Fibroblast of skin of right biceps (primary cell): ENCODE measurements at places on chromosomes 5 and 9.
A peak's percentile ranks its signal among the peaks of the same experiment; 100 is the strongest.

GRCh38 chr5:90932052-90932699 lies 373.6 kb downstream of the ADGRV1 start:
- DNase-seq, result peak; percentile 56

DNA sequence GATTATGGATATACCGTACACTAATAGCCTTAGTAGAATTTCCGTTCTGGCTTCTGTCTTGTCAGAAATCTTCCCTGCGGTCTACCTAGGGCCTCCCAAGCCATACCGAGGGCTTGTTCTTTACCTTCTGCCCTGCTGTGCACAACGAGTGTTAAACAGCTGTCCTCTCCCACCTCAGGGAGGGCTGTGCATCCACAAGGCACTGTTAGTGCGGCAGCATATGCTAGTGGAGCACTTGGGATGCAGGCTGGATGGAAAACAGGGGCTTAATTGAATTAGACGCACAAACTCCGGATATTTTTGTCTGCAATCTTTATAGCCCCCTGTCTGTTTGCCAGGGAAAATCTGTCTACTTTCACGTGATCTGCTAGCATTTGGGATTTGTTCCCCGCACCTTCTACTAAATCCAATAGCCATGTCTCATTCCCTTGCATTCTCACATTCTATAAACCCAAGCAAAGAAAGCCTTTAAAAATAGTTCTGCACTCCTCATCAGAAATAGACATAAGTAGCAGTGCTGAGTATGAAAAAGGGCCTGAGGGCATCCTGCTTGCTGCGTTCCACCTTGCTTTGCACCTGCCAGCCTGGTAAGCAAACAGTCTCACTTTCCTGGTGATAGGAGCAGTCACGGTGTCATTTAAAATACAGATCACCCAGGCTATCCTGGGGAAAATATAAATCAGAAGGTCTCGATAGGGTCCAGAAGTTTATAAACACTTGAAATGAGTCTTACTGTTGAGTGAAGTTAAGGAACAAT lies 382.6 kb downstream of the RASEF start:
- DNase-seq, result no peak

DNA sequence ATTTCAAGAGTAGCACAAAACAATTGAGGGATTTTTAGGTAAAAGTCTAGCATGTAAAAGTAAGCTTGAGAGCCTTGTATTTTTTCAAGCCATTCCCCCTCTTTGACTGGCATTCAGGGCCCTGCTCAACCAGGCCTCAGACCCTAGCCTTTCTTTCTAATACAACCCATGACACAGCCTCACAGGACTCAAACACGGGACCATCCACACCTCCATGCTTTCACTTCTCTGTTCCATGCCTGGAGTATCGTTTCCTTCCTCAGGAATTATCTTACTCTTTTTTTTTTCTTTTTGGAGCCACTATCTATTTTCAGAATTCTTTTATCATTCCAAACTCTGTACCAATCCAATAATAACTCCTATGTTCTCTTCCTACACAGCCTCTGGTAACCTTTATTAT lies 560.2 kb upstream of the CLINT1 start:
- DNase-seq, result no peak

DNA sequence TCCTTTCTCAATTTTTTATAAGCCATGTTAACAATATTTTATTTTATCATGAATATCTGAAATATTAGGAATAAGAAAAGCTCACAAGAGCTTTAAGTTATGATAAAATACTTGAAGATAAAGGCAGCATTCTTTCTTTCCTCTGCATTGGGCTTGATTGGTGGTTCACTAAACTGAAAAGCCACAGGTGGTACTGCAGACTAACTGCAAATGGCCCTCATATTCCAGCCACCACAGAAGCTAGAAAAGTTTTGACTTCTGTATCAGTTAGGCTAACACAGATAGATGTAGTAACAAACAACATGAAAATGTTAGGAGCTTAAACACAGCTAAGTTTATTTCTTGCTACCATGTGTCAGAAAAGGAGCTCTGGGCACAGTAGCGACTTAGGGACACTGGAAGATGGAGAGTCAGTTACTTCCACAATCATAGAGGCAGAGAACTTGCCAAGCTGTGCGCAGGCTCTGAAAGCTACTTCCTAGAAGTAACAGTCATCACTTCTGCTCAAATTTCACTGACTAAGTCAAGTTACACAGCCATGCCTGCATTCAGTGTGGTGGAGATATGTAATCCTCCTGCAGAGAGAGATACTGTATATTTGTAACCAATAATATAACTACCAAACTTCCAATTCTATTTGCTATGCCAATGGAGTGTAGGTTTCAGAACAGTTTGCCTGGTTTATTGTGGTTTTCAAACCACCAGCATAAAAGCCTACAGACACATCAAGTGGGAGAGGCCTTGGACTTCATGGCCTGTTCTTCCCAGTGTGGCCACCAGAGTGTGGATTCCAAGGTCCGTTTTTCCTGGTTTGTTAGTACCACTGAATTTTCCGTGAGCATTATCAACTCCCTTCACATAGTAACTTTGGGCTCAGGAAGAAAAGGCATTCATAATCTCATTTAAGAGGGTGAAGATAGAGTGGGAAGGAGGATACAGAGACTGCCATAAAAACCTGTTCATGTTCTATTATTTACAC lies 268.3 kb downstream of the PJA2 start:
- no peak for DNase-seq

DNA sequence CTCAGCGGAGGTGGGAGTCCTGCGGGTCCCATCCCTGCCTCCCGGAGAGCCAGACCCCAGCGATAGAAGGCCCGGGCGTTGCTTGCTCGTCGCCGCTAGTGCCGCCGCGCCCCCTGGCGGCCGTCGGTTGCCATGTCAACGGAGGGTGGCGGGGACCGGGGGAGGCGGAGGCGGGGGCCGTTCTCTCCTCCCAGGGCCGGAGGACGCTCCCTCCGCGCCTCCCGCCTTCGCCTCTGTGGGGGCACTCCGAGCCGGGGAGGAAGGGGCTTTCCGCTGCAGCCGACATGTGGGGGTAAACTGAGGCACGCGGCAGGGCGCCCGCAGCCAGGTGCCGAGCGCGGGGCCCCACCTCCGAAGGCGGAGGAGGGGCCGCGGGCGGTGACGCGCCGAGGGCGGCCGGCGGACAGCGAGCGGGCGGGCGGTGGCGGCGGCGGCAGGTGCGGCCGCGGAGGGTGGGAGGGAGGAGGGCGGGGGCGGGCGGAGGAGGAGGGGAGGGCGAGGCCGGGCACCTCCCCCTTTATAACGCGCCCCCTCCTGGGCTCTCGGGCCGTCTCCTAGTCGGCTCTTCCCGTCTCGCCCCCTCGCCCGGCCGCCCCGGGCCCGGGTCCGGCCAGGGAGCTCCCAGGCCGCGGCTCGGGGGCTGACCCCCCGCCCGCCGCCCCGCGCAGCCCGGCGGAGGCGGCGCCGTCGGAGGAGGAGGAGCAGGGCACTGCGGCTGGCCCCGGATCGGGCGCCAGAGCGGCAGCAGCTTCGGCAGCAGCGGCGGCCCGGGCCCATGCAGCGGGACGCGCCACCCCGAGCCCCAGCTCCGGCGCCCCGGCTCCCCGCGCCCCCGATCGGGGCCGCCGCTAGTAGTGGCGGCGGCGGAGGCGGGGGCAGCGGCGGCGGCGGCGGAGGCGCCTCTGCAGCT lies 556 bp upstream of the CDK9 start:
- DNase-seq, result peak; percentile 74
